ENCODE measurements at places on chromosomes 1 and 21.

DNA sequence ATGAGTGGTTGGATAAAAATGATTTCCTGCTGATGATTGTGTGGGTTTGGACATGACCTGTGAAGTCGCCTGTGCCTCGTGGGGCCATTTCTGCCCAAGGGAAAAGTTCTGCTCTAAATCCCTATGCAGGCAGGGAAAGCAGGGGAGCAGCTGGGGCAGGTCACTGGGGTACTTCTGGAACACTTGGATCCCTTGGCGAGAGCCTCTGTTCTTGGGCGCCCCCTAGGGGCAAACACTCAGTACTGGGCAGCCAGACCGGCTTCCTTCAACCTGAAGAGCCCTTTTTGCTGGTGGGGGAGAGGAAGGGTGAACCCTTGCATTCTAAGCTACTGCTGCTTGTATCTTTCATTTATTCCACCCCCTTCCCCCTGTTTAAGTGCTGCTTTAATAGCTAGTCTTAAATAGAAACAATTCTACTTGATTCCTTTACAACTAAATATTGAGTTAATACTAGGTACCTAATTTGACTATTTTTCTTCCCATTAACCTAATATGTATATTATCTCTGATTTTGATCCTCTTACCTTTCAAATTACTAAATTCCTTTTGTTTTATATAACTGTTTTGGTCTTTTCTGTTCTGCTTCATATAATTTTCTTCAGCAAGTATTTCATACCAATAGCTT is 5.1 kb upstream of the CLEC20A start:
- peak; percentile 9 for DNase-seq

DNA sequence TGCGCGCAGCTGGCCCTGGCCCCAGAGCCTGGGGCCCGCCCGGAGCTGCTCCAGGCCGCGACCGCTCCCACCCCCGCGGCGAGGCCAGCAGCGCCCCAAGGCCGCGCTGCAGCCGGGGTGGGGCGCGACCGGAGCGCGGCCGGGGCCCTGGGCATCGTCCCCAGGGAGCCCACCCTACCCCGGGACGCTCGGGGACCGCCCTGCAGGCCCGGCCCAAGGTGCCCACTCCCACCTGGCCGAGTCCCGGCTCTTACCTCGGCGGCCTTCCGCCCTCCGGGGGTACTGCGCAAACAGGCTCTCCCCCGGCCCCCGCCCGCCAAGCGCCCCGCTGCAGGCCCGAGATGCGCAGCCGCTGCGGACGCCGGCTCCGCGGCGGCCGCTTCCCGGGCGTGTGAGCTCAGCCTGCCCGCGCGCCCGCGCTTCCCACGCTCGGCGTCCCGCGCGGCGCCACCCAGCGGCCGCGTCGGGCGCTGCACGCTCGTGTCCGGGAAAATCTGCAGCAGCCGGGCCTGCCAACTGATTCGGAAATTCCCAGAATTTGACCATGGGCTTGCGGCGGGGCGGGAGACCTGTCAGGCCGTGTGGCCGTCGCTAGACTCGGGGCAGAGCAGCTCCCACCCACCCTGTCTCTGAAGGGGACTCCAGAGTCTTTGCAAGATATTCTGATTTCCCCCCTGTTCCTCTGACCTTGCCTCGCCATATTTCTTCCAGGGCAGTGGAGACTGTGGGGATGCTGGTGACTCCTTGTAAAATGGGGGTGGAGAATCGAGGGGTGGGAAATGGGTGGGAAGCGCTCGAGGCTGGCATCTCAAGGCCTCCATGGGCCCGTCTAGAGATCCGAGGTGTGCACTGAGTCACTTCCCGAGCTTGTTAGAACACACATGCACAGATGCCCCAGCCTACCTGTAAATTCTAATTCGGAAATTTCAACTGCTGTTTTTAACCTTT is 41.9 kb downstream of the CD34 start:
- peak; percentile 78 for DNase-seq

DNA sequence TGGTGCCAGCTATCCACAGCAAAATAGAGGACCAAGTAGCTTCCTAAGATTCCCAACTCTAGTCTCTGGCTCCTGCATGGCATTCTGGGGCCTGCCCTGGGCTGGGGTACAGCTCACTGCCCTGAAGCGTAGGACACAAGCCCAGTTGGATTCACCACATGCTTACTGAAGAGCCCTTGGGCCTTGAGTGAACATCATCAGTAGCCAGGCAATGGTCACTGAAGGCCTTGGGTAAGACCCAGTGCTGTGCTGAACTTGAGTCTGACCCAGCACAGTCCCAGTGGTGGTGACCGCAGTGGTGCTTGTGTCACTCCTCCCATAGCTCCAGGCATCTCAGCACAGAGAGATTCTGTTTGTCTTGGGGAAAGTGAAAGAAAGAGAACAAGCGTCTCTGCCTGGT is 7.7 kb upstream of the LCE3A start:
- DNase-seq = no peak

DNA sequence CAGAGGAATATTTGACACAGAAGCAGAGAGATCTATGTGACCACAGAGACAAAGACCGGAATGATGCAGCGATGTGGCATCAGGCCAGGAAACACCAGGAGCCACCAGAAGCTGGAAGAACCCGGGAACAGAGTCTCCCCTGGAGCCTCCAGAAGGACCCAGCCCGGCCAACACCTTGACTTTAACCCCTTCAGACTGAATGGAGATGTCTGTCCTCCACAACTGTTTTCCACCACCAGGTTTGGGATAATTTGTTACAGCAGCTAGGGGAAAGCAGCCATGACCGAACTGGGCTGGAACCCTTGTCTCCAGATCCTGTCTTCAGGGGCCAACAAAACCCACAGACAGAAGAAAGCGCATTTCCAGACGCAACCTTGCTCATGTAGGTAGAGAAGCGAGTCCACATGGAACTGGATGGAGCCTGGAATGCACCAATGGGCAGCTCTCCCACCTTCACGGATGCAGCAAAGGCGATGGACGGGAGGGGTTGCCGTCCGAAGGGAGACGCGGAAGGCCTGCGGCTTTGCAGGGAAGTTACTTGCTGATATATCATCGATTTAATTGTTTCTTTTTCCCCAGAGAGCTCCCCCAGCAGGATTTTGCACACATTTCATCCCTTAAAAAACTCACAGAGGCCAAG is 396.6 kb downstream of the NPHP4 start:
- no peak for DNase-seq

DNA sequence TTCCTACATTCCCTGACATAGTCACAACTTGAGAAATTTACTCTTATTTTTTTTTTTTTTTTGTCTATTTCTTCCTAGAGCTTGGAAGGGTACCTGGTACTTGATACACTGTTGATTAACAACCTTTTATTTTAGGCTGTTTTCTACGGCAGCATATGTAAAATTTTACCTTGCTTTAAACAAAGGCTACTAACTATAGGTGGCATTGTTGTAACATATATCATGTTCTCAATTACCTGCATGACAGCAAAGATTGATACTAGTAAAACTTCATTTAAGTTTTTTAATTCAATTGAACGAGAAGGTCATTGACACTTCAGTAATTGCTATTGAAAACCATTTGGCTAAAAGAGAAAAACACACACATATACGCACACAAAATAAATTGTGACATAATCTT is 238.3 kb upstream of the ESRRG start:
- DNase-seq = no peak

DNA sequence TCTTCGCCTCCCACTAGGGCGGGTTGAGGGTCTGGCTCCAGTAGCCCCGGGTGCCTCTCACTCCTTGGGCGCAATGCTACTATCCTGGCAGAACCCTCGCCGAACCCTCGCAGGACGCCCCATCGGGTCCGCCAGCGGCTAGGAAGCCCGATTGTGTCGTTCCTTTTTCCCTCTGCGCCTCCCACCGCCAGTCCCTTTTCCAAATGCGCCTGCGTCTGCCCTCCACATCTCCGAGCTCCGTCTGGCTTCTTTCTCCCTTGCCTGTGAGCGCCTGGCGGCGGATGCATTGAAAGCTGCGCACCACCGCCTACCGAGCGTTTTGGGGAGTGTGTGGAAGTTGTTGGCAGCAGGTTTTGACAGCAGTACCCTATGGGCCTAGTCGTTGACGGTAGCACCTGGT is 1.0 kb upstream of the DIRAS3 start:
- DNase-seq = no peak

GRCh38 chr1:1299686-1300351 is 7.9 kb downstream of the ACAP3 start:
- DNase-seq = no peak

- DNase-seq = no peak
These were observed 102.3 kb downstream of the NPHP4 start for GRCh38 chr1:5889901-5890300.

DNA sequence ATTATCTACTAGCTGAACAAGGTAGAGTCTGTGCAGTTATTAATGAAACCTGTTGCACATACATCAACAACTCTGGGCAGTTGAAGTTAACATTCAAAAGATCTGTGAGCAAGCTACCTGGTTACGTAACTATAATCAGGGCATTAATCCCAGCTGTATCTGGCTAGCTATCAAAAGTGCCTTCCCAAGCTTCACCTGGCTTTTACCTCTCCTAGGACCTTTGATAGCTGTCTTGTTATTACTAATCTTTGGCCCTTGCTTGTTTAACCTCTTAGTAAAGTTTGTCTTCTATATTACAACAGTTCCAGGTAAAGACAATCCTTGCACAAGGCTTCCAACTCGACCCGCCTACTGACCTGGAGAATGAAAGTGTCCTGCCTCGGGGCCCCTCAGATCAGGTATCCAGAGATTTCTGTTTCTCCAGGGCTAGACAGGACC is 29.6 kb upstream of the SLC6A9 start:
- DNase-seq = no peak

GRCh38 chr1:64934878-64935275 is 31.5 kb downstream of the JAK1 start:
- no peak for DNase-seq

- DNase-seq = no peak
These were observed 56.7 kb upstream of the B3GALT5 start for GRCh38 chr21:39555911-39556590.
